ENCODE measurements at places on chromosomes 5 and 9. TPM values are rescaled to one million over a fixed set of nuclear protein-coding genes. Genes with fewer than 3 reads are reported as not detected.

DNA sequence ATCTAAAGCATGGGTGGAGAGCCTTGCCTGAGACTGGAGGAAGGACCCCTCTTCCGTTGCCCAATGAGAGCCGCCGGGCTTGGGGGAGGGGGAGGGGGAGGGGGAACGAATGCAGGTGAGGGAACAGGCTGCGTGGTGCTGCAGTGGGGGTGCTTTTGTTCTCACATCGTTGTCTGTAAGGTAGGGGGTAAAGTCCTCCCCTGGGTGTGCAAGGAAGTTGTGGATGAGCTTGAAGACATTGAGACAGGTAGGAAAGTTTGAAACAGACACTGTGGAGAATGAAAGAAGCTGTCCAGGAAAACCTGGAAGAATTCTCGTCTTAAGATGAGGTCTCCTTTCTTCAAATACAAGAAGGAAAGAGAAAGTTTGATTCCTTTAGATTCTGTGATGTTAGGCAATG is 94.1 kb upstream of the LIFR start:
- DNase-seq = no peak

GRCh38 chr5:139747583-139748504 is 47.8 kb upstream of the PSD2 start:
- peak; percentile 74 for DNase-seq

GRCh38 chr9:124198331-124198730 is 59.4 kb upstream of the NEK6 start:
- no peak for DNase-seq

GRCh38 chr5:75192804-75193203 is 43.9 kb downstream of the ANKRD31 start:
- no peak for DNase-seq

The RASGRF2 gene
- total RNA-seq = 5.8 TPM

The PTGR1 gene
- total RNA-seq = 41.9 TPM

The MPDZ gene
- 60.7 TPM for total RNA-seq

All from heart left ventricle (tissue), 16 donors.